ENCODE measurements at places on chromosomes 3 and 15.

DNA sequence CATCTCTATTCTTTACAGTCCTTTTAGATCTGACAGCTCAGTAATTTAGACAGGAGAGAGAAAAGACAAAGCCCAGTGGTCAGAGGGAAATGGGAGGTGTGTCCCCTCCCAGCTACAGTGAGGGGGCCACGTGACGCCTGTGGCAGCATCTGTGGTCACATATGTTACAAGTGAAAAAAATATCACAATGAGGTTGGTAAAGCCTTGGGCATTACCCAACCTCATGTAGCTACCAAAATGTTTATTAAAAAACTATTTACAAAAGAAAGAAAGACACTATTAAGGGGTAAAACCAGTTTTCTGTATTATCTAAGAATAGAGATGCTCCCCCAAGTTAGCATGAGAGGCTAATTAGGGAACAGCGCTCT lies 42.9 kb upstream of the PLCL2 start:
- no peak for DNase-seq

DNA sequence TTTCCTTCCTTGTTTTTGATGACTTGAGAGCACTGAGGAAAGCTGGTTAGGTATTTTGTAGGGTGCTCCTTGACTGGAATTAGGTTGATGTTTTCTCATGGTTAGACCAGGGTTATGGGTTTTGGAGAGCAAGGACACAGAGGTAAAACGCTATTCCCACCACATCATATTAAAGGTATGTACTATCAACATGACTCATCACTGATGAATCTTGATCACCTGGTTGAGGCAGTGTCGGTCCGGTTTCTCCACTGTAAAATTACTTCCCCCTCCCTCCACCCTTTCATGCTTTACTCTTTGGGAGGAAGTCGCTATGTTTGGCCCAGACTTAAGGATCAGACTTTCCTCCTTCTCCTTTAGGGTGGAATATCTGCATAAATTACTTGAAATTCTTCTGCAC lies 201.6 kb downstream of the EDEM1 start:
- no peak for DNase-seq

GRCh38 chr15:85494048-85494777 lies 113.8 kb downstream of the AKAP13 start:
- DNase-seq: no peak

DNA sequence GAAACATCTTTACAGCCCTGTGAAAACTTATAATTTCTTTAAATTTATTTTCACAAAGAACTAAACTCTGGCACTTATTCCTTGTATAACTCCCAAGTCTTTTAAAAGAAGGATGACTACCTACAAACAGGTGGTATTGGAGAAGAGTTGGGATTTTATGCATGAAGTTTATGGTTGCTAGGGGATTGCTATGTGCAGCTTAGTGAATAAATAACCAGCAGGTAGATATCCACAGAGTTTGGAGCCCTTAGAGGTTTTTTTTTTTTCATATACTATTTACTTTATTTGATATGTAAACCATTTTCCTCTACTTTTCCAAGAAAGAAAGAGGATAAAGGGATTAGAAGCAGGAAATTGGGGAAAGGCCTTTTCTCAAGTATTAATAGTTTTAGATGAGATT lies 91.5 kb downstream of the GPR156 start:
- DNase-seq: no peak

DNA sequence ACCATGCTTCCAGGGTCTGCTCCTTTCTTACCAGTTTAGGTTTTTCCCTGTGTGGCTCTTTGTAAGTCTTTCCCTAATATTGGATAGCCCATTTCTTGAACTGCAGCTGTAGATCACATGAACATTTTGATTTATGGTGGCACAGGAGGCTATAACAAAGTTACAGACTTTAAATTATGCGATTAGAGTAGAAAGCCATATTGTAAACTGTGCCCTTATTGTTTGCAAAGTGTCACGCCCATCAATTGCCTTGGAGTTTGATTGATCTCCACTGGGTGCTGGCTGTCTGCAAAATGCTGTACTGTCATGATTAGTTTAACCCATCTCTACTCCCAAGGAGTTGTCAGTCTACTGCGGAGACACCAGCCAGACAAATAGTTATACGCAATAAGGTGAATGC lies 110.3 kb downstream of the CACNA2D3 start:
- no peak for DNase-seq

DNA sequence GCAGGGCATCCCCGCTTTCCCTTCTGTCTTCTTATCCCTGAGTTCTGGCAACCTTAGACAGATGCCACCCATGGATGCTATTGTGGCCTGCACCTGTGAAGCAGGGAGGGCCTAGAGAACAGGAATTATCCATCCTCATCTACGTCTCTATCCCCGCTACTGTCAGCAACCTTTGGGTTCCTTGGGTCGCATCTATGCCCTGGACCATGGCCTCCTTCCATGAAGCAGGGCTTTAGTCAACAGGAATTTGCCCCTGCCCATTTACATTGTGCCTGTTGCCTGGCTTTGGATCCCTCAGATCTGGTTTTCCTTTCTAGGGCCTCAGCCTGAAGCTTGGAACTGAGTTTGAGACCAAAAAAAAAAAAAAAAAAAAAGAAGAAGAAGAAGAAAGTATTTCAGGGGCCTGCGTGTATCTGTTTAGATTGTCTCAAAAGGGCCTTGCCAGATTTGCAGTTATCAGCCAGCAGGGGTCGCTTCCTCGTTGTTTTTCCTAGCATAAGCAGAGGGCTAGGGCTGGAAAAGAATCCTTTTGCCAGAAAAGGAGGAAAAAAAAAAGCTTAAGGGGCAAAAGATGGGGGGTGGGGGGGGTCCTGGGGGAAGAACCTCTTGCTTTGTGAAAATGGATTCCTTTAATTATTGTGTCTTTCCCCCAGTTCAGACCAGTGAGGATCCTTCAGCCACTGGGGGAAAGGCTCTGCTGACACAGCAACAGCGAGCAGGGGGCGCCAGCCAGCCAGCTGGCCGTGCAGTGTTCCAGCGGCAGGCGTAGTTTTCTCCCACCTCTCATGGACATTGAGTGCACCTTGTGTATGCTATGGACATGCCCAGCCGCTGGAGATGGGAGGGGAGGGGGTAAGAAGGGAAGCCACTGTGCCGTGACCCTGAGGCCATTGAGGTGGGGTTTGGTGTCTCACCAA lies 65.7 kb upstream of the ALDH1L1 start:
- no peak for DNase-seq

DNA sequence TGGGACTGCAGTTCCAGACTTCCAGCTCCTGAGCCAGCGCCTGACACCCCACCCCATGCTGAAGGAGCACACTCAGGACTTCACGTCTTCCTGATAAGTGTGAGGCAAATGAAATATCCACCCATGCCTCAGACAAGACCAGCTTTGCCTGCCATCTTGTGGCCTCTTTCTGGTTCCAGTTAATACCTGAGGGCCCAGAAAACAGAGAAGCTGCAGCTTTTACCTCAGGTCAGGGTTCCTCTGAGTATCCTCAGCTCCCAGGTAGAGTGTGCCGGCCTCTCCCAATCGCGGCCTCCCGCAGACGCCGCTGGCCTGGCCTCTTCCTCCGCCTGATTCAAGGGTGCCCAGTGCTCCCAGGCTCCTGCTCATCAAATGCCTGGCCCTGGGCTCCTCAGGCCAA lies 5.1 kb upstream of the KLHL6 start:
- no peak for DNase-seq

GRCh38 chr15:41599061-41599460 lies 40.0 kb downstream of the TYRO3 start:
- no peak for DNase-seq

DNA sequence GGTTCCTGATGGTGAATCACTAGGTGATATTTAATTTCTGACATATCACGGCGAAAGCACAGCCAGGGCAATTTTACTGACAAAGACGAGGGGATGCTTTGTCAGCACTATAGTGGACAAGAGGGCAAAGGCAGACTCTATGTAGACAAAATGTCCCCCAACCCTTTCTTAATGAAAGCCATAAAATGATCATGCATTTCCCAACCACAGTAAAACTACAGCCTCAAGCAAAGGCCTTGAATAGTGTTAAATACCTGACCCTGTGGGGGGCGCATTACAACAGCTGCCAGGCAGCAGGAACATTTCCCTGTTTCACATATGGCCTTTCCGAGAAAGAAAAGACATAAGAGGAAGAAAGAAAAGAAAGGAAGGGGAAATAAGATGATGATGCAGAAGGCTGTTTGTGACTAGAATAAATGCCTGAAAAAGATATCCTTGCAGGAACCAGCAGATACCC lies 49.5 kb downstream of the GLDN start:
- DNase-seq: no peak

GRCh38 chr3:142888099-142888480 lies 793 bp downstream of the PCOLCE2 start:
- no peak for DNase-seq
